ENCODE measurements at places on chromosomes 13 and 19. TPM values are rescaled to one million over a fixed set of nuclear protein-coding genes. Genes with fewer than 3 reads are reported as not detected.

DNA sequence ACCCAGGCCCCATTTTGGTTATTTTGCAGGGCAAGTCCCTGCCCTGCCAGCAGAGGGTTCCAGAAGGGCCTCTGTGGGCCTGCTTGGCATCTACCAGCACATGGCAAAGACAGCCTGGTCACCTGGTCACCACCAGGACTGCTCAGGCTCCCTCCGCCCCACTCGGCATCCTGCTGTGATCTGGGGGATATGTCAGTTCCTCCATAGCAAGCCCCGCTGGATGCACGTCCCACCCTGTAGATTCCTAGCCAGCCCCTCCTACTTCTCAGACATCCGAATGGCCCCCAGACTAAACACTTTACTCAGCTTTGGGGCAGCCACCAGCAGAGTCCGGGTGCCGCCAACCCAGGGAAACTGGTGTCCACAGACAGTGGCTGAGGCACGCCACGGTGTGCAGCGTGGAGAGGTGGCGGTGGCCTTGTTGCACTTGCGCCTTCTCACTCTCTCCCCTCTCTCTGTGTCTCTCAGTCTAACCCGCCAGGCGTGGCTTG is 31.8 kb upstream of the USE1 start:
- DNase-seq, result no peak

DNA sequence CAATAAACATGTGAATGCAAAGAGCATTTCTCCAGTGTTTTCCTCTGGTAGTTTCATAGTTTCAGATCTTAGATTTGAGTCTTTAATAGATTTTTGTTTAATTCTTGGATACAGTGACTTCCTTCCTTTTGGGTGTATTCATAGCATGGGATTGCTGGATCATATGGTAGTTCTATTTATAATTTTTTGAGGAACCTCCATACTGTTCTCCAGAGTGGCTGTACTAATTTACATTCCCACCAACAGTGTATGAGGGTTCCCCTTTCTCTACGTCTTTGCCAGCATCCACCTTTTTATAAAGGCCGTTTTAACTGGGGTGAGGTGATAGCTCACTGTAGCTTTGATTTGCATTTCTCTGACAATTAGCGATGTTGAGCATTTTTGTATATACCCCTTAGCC is 9.3 kb upstream of the CALM3 start:
- DNase-seq, result no peak

GRCh38 chr13:84684804-84685203 is 802.5 kb upstream of the SLITRK1 start:
- DNase-seq, result no peak

- DNase-seq, result no peak
Observed at GRCh38 chr13:32707471-32707870, 121.2 kb downstream of the PDS5B start.

GRCh38 chr13:110173247-110173818 is 133.6 kb downstream of the COL4A1 start:
- no peak for DNase-seq

GRCh38 chr13:24998433-24998832 is 97.5 kb upstream of the PABPC3 start:
- DNase-seq, result no peak

GRCh38 chr19:42440357-42441048 is 2.2 kb downstream of the CXCL17 start:
- DNase-seq, result peak; percentile 74

DNA sequence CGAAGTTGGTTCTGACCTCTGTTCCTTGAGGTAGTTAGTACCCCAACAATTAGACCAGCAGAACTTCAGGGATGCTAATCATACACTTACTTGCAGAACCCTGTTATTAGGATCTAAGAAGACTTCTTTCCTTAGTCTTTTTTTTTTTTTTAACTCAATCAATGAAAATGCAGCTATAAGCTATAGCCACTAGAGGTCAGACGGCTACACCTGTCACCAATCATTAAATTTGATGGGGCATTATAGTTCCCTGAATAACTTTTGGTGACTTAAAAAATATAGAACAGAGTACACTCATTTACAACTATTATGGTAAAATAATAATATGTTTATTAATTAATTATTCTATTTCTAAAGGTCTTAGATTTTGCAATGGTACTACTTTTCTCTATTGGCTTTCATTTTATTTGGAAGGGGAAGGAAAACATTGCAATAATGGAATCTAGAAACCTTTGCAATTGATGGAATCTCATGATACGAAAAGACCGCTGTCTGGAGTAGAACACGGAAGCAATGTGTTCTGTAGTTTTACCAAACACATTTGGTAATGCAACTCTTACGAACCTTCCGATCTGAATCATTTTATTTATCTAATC is 483.2 kb downstream of the DIAPH3 start:
- DNase-seq, result no peak

- peak; percentile 88 for DNase-seq
Observed at GRCh38 chr13:110233181-110233950, 73.6 kb downstream of the COL4A1 start.

DNA sequence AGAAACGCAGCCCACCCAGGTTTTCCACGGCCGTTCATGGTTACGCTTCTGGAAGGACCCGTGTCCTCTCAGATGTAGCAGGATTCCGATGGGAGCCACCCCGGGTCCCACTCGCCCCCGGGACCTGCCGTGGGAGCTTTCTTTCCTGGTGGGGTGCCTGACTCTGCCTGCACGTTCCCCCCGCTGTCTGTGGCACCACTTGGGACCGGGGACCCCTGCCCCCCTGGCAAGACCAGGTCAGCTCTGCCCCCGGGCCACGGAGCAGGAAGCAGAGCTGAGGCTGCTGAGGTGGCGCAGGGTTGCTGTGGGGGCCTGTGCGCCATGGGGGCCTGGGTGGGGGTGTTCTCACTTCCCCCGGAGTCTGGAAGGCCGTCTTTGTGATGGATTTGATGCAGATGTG is 12.1 kb downstream of the CSNK1G2 start:
- no peak for DNase-seq

DNA sequence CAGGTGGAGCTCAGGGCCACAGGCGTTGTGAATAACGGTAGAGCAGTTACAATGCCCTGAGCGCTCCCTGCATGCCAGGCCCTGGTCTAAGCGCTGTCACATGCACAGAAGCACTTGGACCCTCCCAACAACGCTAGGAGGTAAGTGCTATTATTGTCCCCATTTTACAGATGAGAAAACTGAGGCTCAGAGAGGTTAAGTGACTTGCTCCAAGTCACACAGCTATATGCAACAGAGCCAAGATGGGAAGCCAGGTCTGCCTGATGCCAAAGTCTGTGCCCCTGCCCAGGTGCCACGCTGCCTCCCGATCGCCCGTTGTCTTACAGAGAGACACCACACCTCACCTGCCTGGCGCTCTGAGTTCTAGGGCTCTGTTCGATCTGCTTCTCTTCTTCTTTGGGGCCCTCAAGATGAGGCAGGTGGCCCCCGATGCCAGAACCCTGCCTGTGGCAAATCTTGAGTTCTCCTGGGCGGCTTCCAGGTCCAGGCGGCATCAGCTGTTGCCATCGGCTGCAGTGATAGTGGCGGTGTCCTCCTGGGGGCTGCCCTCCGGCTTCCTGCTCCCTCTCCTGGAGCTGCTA is 20.0 kb downstream of the YIPF2 start:
- no peak for DNase-seq

GRCh38 chr19:18665771-18666202 is 17.7 kb upstream of the CRTC1 start:
- no peak for DNase-seq

DNA sequence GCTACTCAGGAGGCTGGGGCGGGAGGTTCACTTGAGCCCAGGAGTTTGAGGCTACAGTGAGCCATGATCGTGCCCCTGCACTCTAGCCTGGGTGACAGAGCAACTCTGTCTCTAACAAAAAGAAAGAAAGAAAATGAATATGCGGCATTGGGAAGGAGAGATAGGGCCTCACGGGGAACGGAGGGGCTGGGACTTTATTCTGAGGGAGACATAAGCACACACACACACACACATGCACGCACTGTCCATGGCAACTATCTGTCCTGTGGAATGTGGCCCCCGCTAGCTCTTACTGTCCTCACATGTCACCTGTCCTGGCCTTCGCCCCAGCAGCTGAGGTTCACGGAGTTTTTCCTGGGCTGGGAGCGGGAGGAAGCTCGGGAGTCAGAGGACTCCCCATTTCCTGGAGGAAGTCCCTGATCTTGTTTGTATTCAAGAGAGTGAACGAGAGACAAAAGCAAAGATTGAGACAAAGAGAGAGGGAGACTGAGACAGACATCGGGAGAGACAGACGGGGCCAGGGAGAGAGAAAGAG is 654 bp downstream of the STAP2 start:
- no peak for DNase-seq

DNA sequence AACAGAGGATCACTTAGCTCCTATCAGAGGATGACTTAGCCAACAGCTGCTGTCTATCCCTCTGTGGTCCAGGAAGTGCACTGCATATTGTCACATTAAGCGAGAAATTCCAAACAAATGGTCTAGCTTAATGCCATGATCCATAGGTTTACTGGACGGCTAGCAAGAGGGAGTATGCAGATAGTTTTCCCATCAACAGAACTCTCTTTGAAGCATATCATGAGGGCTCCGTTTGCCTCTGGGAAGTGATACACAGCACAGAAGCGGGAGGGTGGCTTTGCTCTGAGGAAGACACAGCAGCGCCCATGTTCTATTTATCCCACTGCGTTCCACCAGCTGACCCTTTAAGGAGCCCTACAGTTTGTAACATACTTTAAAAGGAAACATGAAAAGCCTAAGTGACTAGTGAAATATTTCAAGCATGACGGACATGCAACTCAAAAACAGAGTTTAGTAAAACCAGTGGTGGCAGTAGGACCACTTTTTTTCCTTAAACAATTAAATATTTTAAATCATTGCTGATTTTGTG is 52.7 kb downstream of the COL4A1 start:
- peak; percentile 57 for DNase-seq

- peak; percentile 80 for DNase-seq
Observed at GRCh38 chr19:3987619-3988371, 2.5 kb upstream of the EEF2 start.

DNA sequence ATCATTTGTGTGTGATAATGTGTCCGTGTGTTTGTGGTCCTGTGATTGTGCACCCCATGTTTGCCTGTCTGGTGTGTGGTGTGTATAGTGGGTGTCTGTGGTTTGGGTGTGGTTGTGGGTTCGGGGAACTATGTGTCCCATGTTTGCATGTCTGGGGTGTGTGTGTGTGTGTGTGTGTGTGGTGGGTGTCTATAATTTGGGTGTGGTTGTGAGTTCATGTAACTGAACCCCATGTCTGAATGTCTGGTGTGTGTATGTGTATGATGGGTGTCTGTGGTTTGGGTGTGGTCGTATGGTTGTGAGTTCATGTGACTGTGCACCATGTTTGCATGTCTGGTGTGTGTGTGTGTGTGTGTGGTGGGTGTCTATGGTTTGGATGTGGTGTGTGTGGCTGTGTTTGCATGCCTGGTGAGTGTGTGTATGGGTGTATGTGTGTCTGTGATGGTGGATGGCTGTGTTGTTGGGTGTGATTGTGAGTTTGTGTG is 11.1 kb upstream of the NFIX start:
- DNase-seq, result no peak

DNA sequence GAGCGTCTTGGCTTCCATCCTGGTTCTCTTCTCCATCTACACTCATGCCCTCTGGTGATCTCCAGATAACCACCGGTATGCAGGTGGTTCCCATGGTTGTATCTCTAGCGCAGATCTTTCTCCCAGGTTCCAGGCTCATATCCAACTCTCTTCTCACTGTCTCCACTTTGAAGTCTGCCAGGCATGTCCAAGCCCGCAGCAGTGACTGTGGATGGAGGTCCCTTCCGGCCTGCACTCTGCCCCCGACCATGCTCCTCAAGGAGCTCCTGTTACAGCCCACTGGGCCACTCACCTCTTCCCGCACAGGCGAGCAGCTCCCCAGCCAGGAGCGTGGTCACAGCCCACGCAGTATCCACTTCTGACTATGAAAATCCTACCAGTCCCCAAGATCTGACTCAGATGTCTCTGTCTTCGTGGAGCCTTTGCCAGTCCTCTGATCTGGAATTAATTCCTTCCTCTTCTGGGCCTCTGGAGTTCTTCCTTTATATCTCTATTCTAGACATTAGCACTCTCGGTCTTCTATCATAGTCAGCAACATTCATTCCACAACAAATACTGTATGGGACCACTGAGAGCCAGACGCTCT is 100.2 kb downstream of the TEX26 start:
- no peak for DNase-seq

DNA sequence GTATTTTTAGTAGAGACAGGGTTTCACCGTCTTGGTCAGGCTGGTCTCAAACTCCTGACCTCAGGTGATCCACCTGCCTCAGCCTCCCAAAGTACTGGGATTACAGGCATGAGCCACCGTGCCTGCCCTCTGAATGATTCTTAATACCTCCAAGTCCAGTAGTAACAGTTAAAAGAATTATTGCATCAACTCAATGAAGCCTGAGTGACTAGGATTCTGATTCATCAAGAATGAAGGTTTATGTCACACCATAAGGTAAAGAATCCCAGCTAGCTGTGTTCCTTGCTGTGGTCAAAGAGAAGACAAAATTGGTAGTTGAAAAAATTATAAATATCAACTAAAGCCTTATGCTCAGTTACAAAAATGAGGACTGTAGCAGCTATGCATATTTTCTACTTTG is 81.2 kb upstream of the ABCC4 start:
- DNase-seq, result no peak

DNA sequence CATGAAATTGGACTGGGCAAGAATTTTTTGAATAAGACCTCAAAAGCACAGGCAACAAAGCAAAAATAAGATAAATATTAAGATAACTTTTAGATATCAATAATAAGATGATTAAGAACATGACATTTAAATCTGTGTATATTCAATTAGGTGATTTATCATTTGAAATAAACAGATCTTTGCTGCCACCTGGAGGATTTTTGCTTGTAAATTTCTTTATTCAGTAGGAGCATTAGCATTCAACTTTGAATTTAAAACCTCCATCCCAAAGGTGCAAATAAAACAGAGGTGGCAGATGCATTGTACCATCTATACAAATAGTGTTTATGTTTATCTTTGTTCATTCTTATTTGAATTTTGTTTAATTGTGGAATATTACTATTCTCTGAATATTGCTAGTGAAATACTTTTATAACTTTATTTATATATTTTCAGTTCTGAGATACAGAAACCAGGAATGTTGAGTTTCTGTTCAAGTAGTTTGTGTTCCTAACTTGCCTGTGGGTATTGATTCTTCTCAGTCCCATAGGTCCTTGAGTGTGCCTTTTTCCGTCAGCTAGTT is 20.9 kb downstream of the COG6 start:
- no peak for DNase-seq

- no peak for DNase-seq
Observed at GRCh38 chr13:28100150-28101121, at the start of gene FLT3. Gene FLT3, minus strand, starts transcription at chr13:28100576. Its CDS starts 66 bp downstream, at chr13:28100510.

HSH2D gene
- 1.1 TPM for total RNA-seq

ICAM3 gene
- 5.3 TPM for total RNA-seq

SIN3B gene
- total RNA-seq, result 17.9 TPM

CDC34 gene
- total RNA-seq, result 55.8 TPM

PRODH2 gene
- total RNA-seq, result not detected

SYCN gene
- not detected for total RNA-seq

ZNF235 gene
- 3.0 TPM for total RNA-seq

PGLYRP2 gene
- total RNA-seq, result not detected

CLDND2 gene
- not detected for total RNA-seq

All from right atrium auricular region (tissue), 2 donors.